K562 (cell line): ENCODE measurements at places on chromosomes 4 and X. TPM values are rescaled to one million over a fixed set of nuclear protein-coding genes. Genes with fewer than 3 reads are reported as not detected.

GRCh38 chr4:74365761-74366160, 816 bp downstream of the EREG start:
- H3K4me1 ChIP-seq, result peaks cover 17% of the 10 kb centered on the region; the same call in 1 of the 3 replicates
- no peaks in the 10 kb centered on the region for H3K27me3 ChIP-seq
- H3K27ac ChIP-seq, result peak overlapping the region; percentile 81

DNA sequence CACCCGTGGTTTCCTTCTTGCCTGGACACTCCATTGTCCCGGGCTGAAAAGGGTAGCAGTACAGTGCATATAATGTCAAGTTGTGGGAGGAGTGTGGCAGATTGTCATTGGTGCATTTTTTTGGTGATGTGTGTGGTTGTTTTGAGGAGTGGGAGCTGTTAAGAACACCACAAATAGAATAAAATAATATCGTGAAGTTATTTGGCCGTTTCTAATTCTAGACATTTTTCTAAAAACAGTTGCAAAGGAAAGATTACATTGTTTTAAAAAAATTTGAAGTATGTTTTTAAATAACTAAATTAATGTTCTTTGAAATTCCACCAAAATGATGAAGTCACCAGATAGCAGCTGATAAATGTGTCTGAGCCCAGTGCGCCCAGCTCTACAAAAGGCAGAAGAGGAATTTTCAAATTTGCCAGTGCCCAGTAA, 1.3 kb downstream of the PKD2 start:
- H3K36me3 ChIP-seq, result no peaks in the 10 kb centered on the region
- no peak overlapping the region for H3K27ac ChIP-seq
- H3K27me3 ChIP-seq, result peaks cover 17% of the 10 kb centered on the region; the same call in 2 of the 3 replicates
- H3K4me3 ChIP-seq, result no peak overlapping the region
- H3K4me1 ChIP-seq, result peaks cover 4% of the 10 kb centered on the region; the same call in 2 of the 3 replicates

GRCh38 chr4:174553828-174554227, 31.5 kb upstream of the HPGD start:
- H3K4me3 ChIP-seq, result no peak overlapping the region
- H3K36me3 ChIP-seq, result no peaks in the 10 kb centered on the region
- H3K4me1 ChIP-seq, result no peaks in the 10 kb centered on the region
- H3K27me3 ChIP-seq, result no peaks in the 10 kb centered on the region
- H3K27ac ChIP-seq, result no peak overlapping the region

DNA sequence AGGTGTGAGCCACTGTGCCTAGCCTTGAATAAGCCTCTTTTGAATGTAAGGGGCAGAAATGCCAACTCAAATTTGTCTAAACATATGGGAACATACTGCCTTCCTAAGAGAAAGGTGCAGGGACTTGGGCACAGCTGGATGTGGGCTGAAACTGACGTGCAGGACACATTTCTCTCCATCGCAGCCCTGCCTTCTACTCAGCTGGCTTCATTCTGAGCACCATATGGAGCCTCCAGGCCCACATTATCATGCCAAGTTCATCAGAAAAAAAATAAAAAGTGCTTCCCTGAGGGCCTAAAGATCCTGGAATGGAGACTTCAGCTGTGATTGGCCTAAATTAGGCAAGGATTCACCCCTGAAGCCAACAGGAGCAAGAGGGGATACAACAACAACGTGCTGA, 386.2 kb downstream of the RAB28 start:
- H3K36me3 ChIP-seq, result no peaks in the 10 kb centered on the region
- DNase-seq, result no peak
- H3K27ac ChIP-seq, result no peak overlapping the region

DNA sequence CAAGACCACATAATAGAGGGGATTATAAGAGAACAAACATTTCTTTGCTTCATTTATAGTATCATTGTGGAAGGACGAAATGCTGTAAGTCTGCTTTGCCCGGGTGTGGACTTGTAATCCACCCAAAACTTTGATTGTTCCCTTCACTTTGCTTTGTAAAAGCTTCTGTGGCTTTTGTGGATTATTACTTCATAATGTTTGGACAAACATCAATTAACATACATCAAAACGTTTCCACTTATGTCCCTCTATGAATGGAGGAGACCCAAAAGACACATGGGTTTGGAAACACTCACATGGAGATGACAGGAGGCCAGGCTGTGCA, 415.4 kb downstream of the SPRY1 start:
- no peak for DNase-seq
- no peaks in the 10 kb centered on the region for H3K36me3 ChIP-seq
- H3K4me1 ChIP-seq, result no peaks in the 10 kb centered on the region

DNA sequence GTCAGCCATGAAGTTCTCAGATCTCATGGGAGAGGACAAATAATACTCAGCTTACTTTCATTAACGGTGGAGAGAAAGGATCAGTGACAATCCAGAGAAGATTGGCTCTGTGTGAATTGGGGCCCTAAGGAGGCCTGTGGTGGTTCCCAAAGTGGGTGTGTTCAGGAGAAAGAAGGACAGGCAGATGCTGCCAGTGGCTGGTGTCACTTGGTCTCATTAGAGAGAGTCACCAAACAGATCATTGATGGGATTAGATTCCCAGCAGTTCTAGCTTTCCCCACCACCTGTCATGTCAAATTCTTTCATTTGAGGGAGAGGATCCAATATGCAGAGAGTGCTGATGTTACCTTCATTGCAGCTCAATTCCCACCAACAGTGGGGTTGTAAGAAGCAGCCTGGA, 8.0 kb downstream of the SMPX start:
- no peaks in the 10 kb centered on the region for H3K4me1 ChIP-seq
- no peak overlapping the region for H3K27ac ChIP-seq
- H3K36me3 ChIP-seq, result no peaks in the 10 kb centered on the region
- H3K4me3 ChIP-seq, result no peak overlapping the region
- DNase-seq, result no peak
- no peaks in the 10 kb centered on the region for H3K27me3 ChIP-seq

- H3K27me3 ChIP-seq, result no peaks in the 10 kb centered on the region
- no peak within 1 kb of the TSS for H3K27ac ChIP-seq
- H3K4me3 ChIP-seq, result no peak within 1 kb of the TSS
- no peak for DNase-seq
- H3K4me1 ChIP-seq, result no peaks in the 10 kb centered on the region
Observed at GRCh38 chrX:66638591-66639500, at the start of gene EDA2R. EDA2R (minus strand) TSS chrX:66639078; CDS start chrX:66616020, 23,058 bp downstream.

DNA sequence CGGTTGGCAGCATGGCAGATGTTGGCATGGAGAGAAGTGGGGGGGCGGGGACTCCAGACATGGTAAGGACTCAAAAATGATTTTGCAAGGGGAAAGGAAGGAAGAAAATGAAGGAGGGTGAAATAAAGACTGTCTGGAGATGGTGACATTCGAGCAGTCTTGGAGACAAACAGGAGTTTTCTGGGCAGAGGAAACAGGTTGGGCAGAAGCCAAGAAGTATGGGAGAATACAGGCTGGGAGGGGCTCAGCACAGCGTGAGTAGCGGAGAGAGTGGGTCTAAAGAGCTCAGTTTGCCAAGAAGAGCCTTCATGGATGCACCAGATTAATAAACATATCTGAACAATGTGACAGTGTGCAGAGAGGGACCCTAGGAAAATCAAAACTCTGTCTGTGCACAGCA, 13.3 kb upstream of the CRMP1 start:
- H3K4me3 ChIP-seq, result no peak overlapping the region
- no peaks in the 10 kb centered on the region for H3K27me3 ChIP-seq
- DNase-seq, result no peak
- no peaks in the 10 kb centered on the region for H3K36me3 ChIP-seq

DNA sequence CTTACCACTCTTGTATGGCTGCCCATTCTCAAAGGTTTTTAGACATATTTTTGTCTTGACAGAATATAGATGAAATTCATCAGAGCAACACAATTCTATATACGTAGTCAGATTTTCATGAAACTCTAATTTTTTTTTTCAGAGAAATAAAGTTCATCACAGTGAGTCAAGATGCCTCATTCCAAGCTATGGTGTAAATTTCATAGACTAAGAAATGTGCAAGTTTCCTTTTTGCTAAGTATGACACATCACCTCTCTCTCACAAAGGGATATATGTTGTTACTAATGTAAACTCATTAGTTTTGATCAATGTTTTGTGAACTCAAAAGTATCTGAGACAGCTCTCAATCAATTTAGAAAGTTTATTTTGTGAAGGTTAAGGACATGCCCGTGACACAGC, 60.4 kb upstream of the ATXN3L start:
- H3K27ac ChIP-seq, result no peak overlapping the region
- no peaks in the 10 kb centered on the region for H3K27me3 ChIP-seq
- no peak overlapping the region for H3K4me3 ChIP-seq
- DNase-seq, result no peak

DNA sequence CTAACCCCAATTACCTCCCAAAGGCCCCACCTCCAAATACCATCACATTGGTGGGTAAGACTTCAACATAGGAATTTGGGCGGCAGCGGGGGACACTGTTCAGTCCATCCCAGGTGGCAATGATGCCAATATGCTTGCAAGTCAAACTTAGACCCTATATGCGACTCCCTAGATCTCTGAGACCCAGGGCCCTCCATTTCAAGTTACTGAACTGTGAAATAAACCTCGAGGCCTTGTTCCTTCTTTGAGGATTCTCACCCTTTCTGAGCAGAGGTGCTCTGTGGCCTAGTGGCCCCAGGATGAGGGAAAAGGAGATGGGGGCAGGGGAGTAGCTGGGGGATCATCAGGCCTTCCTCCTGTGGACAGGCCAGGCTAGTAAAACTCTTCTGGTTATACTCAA, 44.7 kb downstream of the CNGA2 start:
- no peak overlapping the region for H3K4me3 ChIP-seq
- no peak for DNase-seq
- peaks cover 8% of the 10 kb centered on the region; the same call in 1 of the 3 replicates for H3K27me3 ChIP-seq

DNA sequence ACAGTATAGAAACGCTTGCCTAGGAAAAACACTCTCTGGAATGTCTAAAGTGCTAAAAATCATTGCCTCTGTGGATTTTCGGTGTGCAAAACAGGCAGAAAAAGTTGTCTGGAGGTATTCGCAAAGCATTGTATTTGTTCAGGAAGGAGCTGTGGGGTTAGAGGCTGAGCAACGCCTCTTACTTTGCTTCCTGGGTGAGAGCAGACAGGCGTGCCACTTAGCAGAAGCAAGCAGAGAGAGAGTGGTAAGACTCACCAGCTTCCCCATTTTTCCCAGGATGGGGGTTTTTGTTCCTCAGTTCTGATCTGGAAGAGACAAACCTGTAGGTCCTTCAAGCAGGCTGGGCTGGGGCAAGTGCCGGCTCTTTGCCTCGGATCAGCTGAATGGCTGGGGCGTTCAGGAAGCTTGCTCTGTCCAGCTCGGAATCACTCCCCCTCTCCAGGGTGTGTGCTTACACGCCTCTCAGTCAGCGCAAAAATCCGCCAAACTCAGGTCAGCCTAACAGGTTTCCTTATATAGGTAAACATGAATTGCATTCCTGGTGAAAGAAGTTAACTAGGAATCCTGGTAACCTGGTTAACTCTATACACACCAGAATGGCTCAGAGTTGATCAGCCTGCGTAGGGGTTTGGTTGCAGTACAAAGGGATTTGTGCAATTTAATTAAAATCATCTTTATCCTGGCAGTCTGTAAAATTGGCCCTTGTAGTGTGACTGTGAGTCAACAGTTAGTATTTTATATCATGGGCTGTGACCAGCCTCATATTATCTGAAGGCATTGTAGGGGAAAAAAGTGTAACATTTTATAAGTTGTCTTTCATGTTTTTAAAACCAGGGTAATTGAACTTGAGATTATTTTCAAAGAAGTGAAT, 213.1 kb upstream of the MID1 start:
- H3K36me3 ChIP-seq, result no peaks in the 10 kb centered on the region
- no peaks in the 10 kb centered on the region for H3K27me3 ChIP-seq
- no peaks in the 10 kb centered on the region for H3K4me1 ChIP-seq

- no peaks in the 10 kb centered on the region for H3K27me3 ChIP-seq
- no peak overlapping the region for H3K27ac ChIP-seq
- H3K36me3 ChIP-seq, result no peaks in the 10 kb centered on the region
- DNase-seq, result no peak
- H3K4me3 ChIP-seq, result no peak overlapping the region
Observed at GRCh38 chr4:116925900-116926457, 159.4 kb downstream of the TRAM1L1 start.

- no peak overlapping the region for H3K27ac ChIP-seq
- H3K27me3 ChIP-seq, result no peaks in the 10 kb centered on the region
- H3K4me1 ChIP-seq, result no peaks in the 10 kb centered on the region
- H3K36me3 ChIP-seq, result no peaks in the 10 kb centered on the region
- no peak overlapping the region for H3K4me3 ChIP-seq
- no peak for DNase-seq
Observed at GRCh38 chr4:181372014-181372413, 871.2 kb upstream of the TENM3 start.

DNA sequence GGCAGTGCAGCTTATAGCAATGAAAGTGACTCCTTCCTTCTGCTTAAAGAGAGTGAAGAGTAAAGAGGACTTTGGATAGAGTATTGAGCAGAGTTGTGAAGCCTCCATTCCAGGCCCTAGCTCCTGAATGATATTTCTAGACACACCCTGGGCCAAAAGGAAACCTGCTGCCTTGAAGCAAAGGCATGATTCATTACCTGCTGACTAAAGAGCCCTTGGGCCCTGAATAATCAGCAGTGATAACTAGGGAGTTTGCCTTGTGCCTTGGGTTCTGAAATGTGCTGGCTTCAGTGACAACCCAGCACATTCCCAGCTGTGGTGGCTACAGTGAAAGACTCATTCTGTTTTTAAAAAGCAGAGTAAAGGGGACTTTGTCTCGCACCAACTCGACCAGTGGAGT, 49.2 kb downstream of the STPG2 start:
- no peaks in the 10 kb centered on the region for H3K27me3 ChIP-seq
- H3K36me3 ChIP-seq, result no peaks in the 10 kb centered on the region
- H3K27ac ChIP-seq, result no peak overlapping the region
- H3K4me3 ChIP-seq, result no peak overlapping the region

GRCh38 chrX:300334-300733, 18.3 kb downstream of the GTPBP6 start:
- H3K27me3 ChIP-seq, result no peaks in the 10 kb centered on the region
- no peak overlapping the region for H3K4me3 ChIP-seq
- no peak for DNase-seq
- H3K36me3 ChIP-seq, result peaks cover 51% of the 10 kb centered on the region; the same call in 2 of the 3 replicates
- H3K27ac ChIP-seq, result no peak overlapping the region

DNA sequence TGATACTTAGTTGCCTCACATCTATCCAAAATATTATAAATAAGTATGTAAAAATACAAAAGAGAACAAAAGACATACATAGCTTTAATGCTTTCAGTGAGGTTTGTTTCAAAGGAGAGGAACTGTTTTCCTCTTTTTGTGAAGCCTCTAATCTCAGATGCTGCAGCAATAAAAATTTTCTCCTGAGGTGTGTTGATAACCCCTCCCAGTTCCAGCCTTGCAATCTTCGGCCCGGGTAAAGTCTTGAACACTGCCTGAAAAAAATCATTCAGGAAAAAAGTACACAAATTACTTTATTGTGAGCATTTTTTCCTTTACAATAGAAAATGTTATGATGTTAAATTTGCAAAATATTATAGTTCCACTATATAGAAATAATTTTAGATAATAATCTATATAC, 8.8 kb downstream of the BBS7 start:
- no peak overlapping the region for H3K4me3 ChIP-seq
- no peaks in the 10 kb centered on the region for H3K27me3 ChIP-seq
- DNase-seq, result no peak
- H3K4me1 ChIP-seq, result no peaks in the 10 kb centered on the region
- H3K36me3 ChIP-seq, result peaks cover 32% of the 10 kb centered on the region; the same call in 1 of the 3 replicates

Gene TKTL1
- 0.35 and 0.51 TPM in 2 replicates for total RNA-seq

Gene CD38
- total RNA-seq, result 0.04 TPM in 1 of 2 replicates, not detected in the other

Gene MAP9
- total RNA-seq, result 0.07 and 0.09 TPM in 2 replicates

Gene SYAP1
- total RNA-seq, result 26.0 and 31.5 TPM in 2 replicates

Gene SMIM10L2A
- total RNA-seq, result 0.13 and 0.18 TPM in 2 replicates

Gene RBM47
- 6.4 and 8.9 TPM in 2 replicates for total RNA-seq

Gene REELD1
- total RNA-seq, result not detected in 2 replicates

Gene GLA
- 54.0 and 56.5 TPM in 2 replicates for total RNA-seq

Gene ABCG2
- total RNA-seq, result 0.04 TPM in 1 of 2 replicates, not detected in the other
